NCI-H526 (cell line): ENCODE measurements at places on chromosomes 3 and 15.

GRCh38 chr15:92906563-92907081 lies 6.5 kb downstream of the CHD2 start:
- DNase-seq: peak; percentile 28

- DNase-seq: no peak
These were observed 354.0 kb upstream of the ROBO2 start for GRCh38 chr3:76685858-76686257.

DNA sequence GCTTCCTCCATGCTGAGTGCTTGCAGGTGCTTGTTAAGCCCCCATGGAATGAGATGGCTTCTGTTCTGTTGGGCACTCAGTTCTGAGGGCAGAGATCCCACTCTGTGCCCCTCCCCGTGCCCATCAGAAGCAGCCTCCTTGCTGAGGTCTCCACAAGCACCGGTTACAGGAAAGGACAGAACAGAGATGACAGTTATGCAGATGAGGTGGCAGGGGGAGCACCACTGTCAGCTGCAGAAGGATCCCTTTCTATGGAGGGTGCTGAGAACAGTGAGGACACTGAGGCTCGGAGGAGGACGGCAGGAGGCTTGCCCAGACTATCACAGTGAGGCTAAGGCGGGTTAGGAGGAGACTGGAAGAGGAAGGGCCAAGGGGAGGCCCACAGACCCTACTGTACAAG lies 12.4 kb downstream of the CACNA2D2 start:
- DNase-seq: peak; percentile 63

- no peak for DNase-seq
These were observed 60.6 kb downstream of the ZNF280D start for GRCh38 chr15:56672721-56673120.

DNA sequence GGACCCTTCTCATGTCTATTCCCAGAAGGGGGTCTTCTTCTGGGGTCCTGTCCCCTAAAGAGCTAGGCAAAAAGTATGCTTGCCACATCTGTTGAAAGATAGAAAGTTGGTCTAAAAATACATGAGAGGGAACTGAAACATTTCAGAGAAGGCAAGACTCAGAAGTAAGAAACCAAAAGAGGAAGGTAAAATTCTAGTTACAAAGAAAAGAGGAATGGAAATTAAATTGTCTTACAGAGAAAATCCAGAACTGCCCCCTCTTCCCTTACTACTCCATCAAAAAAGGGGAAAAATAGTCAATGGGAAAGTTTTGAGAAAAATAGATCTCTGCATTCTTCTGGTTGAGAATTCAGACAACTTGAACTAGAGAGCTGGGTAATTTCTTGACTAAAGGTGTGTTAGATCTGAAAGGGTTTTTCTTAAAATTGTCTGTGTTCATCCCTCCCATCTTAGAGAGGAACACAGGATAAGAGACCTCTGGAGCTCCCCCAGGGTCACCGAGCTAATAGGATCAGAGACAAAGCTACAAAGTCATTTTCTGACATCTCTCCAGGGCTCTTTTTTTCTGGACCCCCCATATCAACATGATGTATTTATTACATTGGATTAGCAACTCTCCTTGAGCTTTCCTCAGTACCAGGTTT lies 32.3 kb upstream of the CCR2 start:
- no peak for DNase-seq

DNA sequence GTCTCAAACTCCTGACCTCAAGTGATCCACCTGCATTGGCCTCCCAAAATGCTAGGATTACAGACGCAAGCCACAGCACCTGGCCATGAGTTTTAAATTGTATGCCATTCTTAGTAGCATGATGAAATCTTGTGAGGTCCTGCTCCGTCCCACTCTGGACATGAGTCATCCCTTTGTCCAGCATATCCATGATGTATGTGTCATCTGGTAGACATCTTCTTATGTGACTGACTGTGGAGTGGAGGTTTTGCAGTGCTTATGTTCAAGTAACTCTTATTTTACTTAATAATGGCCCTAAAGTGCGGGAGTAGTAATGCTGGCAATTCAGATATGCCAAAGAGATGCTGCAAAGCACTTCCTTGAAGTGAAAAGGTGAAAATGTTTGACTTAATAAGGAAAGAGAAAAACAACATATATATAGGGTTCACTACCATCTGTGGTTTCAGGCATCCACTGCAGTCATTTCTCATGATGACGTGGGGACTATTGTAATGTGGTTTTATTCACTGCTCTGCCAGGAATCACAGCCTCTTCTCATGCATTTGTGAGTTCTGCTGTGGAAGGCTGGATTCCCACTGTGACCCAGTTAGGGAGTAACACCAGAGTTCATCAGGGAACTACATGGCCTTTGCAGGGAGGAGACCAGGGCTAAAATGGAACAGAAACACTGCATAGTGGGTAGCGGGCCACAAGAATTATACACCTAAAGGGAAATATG lies 204.6 kb upstream of the STRIT1 start:
- no peak for DNase-seq

- no peak for DNase-seq
These were observed 442.9 kb downstream of the MCTP2 start for GRCh38 chr15:94674296-94674695.

DNA sequence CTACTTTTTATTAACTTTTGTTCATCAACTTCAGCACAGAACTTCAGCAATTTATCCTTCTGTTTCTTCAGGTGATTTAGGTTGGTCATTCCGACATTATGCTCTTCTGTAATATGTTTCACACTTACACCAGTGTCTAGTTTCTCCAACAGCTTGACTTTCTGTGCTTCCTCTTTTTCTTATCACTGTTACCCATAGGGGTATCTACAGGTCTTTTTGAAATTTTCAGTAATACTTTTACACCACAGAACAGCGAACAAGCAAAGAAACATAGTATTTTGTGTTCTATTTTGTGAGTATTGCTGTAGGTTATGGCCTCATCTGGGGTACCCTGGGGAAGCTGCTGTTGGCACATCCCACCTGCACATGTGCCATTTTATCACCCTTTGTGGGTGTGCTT lies 260.7 kb downstream of the NSUN3 start:
- no peak for DNase-seq

DNA sequence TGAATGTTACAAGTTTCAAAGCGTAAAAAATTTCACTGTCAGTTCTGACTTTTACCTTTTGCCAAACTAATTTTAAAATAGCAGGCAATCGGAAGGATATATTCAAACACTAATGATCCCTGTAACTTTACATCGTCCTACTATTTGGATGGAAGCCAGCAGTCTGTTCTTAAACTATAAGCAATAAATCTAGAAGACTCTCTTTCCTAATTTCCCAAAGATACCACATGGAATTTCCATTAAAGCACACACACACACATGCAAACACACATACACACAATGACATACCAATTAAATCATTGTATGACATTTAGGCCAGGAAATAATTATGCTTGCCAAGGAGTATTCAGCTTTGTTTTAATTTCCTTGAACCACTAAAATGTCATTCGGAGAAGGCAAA lies 32.0 kb downstream of the IL17RD start:
- DNase-seq: no peak

GRCh38 chr3:106010829-106011228 lies 142.0 kb upstream of the CBLB start:
- DNase-seq: no peak

- DNase-seq: no peak
These were observed 61.3 kb downstream of the ABHD2 start for GRCh38 chr15:89149501-89150101.

DNA sequence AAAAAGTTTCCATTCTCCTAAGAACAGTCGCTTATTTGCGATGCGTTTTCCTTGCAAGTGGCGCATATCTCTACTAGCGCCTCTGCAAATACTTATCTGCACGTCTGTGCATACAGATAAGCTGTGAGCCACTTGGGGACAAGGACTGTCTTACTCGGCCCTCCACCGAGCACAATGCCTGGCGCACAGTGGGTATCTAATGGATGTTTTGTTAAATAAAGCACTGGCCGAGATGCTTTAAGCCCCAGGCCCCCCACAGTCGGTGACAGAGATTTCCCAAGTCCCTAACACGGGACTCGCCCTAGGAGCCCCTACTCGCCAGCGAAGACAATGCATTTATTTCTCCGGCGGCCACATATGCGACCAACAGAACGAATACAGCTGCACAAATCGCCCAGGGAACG lies 503 bp downstream of the HLTF start:
- peak; percentile 67 for DNase-seq

DNA sequence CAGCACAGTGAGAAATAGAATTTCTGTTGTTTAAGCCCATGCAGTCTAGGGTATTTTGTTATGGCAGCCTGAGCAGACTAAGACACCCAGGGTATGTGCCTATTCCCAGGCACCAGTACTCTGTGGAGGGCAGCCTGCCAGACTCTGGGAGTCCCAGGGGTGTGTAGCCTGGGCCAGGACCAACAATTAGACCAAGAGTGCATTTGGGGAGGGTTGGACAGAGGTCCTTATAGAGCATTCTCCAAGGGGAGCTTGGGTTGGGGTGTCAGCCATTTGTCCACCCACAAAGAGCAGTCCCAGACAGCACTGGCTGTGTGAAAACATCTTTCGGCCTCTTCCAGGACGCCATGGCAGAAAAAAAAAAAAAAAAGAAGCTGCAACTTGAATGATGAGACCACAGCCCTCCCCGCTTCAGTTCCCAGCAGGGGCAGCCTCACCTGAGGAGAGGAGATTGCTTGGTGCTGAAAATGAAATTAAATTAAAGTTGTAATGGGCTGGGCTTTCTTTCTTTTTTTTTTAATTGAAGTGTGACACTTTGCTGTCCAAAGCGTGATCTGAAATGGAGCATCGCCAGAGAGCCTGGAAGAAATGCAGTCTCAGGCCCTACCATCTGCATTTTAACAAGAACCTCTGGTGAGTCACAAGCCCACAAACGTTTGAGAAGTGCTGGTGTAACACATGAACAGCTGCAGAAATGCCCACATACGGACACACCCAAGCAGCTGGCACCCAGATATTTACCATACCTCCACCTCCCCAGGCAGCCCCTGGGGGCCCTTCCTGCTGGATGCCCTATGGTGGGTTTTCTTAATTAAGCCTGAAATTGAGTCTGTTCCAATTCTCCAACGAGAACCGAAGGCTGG lies 21.3 kb upstream of the CAV3 start:
- DNase-seq: no peak

DNA sequence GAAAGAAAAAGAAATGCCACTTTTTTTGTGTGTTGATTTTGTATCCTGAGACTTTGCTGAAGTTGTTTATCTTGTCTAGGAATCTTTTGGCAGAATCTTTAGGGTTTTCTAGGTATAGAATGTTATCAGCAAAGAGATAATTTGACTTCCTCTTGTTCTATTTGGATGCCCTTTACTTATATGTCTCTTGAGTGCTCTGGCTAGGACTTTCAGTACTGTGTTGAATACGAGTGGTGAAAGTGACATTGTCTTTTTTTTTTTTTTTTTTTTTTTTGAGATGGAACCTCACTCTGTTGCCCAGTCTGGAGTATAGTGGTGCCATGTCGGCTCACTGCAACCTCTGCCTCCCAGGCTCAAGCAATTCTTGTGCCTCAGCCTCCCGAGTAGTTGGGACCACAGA lies 64.7 kb upstream of the NPHP3 start:
- DNase-seq: no peak

DNA sequence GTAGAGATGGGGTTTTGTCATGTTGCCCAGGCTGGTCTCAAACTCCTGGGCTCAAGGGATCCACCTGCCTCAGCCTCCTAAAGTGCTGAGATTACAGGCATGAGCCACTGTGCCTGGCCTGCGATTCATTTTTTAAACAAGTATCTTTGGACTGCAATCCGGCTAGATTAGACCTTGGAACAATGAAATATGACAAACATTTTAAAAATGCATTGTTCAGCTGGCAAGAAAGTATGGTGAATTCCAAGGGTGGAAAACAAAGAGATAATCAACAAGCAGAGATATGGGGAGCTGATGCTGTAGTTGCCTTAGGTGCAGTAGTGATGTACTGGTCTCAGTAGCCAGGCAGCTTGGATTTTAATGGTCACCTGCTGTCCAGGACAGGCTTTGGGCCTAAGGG lies 95.8 kb upstream of the GOLGA8J start:
- DNase-seq: no peak

- DNase-seq: no peak
These were observed 96.3 kb upstream of the ROBO1 start for GRCh38 chr3:79864077-79864476.

DNA sequence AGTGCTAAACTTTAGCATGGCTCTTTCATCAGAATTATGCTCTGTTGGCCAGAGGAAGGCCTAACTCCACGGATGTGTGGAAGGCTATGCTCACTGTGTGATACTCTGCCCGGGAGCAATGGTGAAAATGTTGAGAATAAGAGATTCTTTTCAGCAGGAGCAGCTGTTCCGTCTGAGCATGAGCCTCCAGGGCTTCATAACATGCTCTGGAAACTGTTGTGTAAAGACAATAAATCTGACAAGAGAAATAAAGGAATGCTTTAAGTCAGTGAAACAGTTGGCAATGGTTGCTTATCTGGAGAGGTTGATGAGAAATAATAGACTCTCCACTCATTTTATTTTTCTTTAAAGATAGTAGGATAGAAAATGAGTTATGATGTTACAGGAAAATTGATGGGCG lies 269.8 kb downstream of the DIPK2A start:
- DNase-seq: no peak
